Activated CD4-positive, alpha-beta memory T cell treated with anti-CD3 and anti-CD28 coated beads for 36 hours (primary cell): ENCODE measurements at places on chromosomes 7 and 10. TPM values are rescaled to one million over a fixed set of nuclear protein-coding genes. Genes with fewer than 3 reads are reported as not detected.

The SLIT1 gene
- 0.71 TPM for total RNA-seq

The TBX20 gene
- 0.15 TPM for total RNA-seq

The MSRB2 gene
- total RNA-seq: 9.4 TPM

The TNS3 gene
- total RNA-seq: 0.31 TPM

The LEP gene
- not detected for total RNA-seq

The ABCF2 gene
- total RNA-seq: 41.2 TPM

The DYDC2 gene
- total RNA-seq: not detected

The ASAH2B gene
- total RNA-seq: 3.5 TPM

The NKX6-2 gene
- not detected for total RNA-seq

The SPDYE8 gene
- total RNA-seq: not detected

The CUBN gene
- total RNA-seq: 0.31 TPM

The PMS2 gene
- total RNA-seq: 21.4 TPM

The SDK1 gene
- total RNA-seq: 0.14 TPM

The PTEN gene
- 36.8 TPM for total RNA-seq

The AQP1 gene
- 0.62 TPM for total RNA-seq

The PLXDC2 gene
- not detected for total RNA-seq

The DUS4L gene
- 11.8 TPM for total RNA-seq

The HGF gene
- not detected for total RNA-seq

The HOXA9 gene
- total RNA-seq: not detected

The PRSS2 gene
- not detected for total RNA-seq

The OR2A42 gene
- total RNA-seq: not detected

The GNG11 gene
- not detected for total RNA-seq

The GPR37 gene
- 0.07 TPM for total RNA-seq
